ENCODE measurements at places on chromosomes 4 and X.
A peak's percentile ranks its signal among the peaks of the same experiment; 100 is the strongest.

GRCh38 chrX:20427173-20427770 lies 160.6 kb upstream of the RPS6KA3 start:
- H3K36me3 ChIP-seq: no peaks in the 10 kb centered on the region
- DNase-seq: no peak
- H3K4me1 ChIP-seq: no peaks in the 10 kb centered on the region
- H3K27ac ChIP-seq: no peak overlapping the region
- H3K27me3 ChIP-seq: no peaks in the 10 kb centered on the region

- peaks cover 4% of the 10 kb centered on the region for H3K36me3 ChIP-seq
- no peak overlapping the region for H3K27ac ChIP-seq
- H3K27me3 ChIP-seq: no peaks in the 10 kb centered on the region
- H3K4me3 ChIP-seq: no peak overlapping the region
- H3K4me1 ChIP-seq: peaks cover 7% of the 10 kb centered on the region
Observed at GRCh38 chr4:103091601-103092223, 7.9 kb downstream of the BDH2 start.

- no peak for DNase-seq
- H3K27ac ChIP-seq: no peak overlapping the region
- no peaks in the 10 kb centered on the region for H3K36me3 ChIP-seq
- no peaks in the 10 kb centered on the region for H3K27me3 ChIP-seq
- H3K4me3 ChIP-seq: no peak overlapping the region
Observed at GRCh38 chr4:9812501-9813340, 31.3 kb downstream of the DRD5 start.

DNA sequence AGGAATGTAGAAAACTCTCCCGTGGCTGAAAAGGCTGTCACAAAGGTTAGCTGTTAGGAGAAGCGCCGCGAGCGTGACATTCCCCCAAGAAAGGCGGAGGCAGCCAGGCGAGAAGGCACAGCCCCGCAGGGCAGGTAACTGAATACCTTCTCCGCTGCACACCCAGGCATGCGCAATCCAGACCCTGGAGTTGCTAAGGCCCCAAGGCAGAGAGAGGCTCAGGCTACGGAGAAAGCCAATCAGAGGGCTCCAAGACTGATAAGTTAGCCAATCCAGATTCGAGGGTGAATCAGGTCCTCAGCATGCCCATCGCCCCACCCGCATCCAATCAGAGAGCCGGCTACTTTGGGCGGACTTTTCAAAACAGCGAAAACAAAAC lies 485 bp upstream of the CCNG2 start:
- peak; percentile 89 for DNase-seq
- H3K4me3 ChIP-seq: peak overlapping the region; percentile 91
- H3K4me1 ChIP-seq: peaks cover 3% of the 10 kb centered on the region
- peaks cover 30% of the 10 kb centered on the region for H3K36me3 ChIP-seq
- no peaks in the 10 kb centered on the region for H3K27me3 ChIP-seq

DNA sequence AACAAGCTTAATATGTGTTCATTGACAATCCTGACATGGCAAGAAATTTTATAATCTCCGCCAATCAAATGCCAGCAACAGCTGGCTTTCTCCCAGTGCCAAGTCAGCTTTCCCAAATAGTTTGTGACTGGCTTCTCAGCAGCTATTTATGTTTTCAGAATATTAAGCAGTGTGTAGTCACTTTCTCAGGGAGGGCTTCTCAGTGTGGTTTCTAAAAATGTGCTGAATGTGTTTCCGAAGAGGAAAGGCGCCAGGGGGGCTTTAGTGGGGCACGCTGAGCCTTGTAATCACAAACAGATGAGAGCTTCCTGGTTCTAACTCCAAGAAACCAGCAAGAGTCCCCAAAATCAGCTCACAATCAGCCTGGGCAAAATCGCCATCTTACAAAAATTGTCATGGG lies 258.7 kb upstream of the CPEB2 start:
- no peak for DNase-seq
- no peaks in the 10 kb centered on the region for H3K36me3 ChIP-seq
- H3K4me1 ChIP-seq: no peaks in the 10 kb centered on the region

DNA sequence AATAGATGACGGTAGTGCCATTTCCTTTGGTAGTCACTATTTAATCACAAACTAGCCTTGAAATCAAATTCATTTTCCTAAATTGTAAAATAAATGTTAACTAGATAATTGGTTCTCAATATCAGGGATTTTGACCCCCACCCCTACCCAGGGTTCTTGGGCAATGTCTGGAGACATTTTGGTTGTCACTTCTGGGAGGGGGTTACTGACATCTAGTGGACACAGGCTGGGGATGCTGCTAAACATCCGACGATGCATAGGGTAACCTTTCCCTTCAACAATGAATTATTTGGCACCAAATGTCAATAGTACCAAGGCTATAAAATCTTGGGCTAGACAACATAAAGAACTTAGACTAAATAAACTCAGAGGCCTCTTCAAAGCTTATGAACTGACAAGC lies 285.8 kb upstream of the TRPC5 start:
- no peaks in the 10 kb centered on the region for H3K27me3 ChIP-seq
- no peak for DNase-seq
- no peak overlapping the region for H3K27ac ChIP-seq
- H3K4me1 ChIP-seq: no peaks in the 10 kb centered on the region

- H3K27me3 ChIP-seq: no peaks in the 10 kb centered on the region
- no peaks in the 10 kb centered on the region for H3K4me1 ChIP-seq
- no peaks in the 10 kb centered on the region for H3K36me3 ChIP-seq
Observed at GRCh38 chr4:184150102-184150839, 67.4 kb downstream of the ENPP6 start.

GRCh38 chr4:172750910-172751309 lies 417.7 kb upstream of the GALNT7 start:
- no peaks in the 10 kb centered on the region for H3K4me1 ChIP-seq
- H3K36me3 ChIP-seq: no peaks in the 10 kb centered on the region
- no peak for DNase-seq
- H3K4me3 ChIP-seq: no peak overlapping the region
- H3K27me3 ChIP-seq: no peaks in the 10 kb centered on the region

DNA sequence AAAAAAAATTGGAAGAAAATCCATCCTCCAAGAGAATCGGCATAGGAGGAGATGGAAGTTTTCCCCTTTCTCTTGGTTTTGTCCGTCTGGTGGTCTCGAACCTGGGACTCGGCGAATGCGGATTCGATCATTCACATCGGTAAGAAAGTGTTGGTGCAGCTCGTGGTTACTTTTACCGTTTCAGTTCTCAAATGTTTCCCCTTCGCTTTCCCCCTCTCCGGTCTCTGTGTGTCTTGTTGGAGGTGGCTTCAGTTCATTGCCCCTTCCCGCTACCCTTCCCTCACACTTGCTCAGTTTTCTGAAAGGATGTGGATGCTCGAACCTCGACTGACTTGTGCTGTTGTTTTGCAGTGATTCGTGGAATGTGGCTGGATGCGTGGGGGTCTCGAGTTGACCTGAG lies 840 bp downstream of the GRID2 start:
- no peak for DNase-seq
- H3K36me3 ChIP-seq: no peaks in the 10 kb centered on the region
- H3K4me3 ChIP-seq: no peak overlapping the region
- H3K27ac ChIP-seq: no peak overlapping the region
- H3K27me3 ChIP-seq: no peaks in the 10 kb centered on the region

- H3K27me3 ChIP-seq: no peaks in the 10 kb centered on the region
- no peak overlapping the region for H3K4me3 ChIP-seq
- H3K27ac ChIP-seq: no peak overlapping the region
- no peaks in the 10 kb centered on the region for H3K36me3 ChIP-seq
- no peaks in the 10 kb centered on the region for H3K4me1 ChIP-seq
Observed at GRCh38 chrX:27057883-27058282, 405.3 kb downstream of the PPP4R3C start.

DNA sequence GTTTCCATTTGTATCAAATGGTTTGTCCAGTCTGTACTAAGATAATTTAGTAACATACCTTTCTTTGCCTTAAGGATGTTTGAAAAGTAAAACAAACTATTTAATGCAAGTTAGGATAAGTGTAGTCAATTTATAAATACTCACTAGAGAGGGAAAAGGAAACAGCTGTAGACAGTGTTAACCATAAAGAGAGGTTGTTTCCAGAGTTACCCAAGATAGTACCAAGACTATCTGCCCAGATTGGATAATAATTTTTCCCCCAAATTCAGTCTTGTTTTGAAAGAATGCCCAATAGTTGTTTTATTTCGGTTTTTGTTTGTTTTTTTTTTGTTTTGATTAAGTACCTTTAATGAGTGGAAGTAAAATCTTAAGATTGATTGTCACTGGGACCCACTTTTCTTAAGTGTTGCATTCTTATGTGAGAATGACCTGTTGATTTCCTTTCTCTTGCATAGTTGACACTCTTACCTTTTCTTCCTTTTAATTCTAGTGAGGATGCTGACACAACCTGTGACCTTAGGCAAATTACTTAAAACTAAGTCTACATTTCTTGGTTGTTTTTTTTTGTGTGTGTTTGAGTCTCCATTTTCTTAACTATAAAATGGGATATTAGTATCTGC lies 12.8 kb downstream of the AFF1 start:
- H3K4me1 ChIP-seq: peaks cover 8% of the 10 kb centered on the region
- no peaks in the 10 kb centered on the region for H3K27me3 ChIP-seq
- H3K4me3 ChIP-seq: no peak overlapping the region

GRCh38 chr4:159779716-159780115 lies 676.8 kb downstream of the RAPGEF2 start:
- DNase-seq: no peak
- H3K27me3 ChIP-seq: no peaks in the 10 kb centered on the region
- H3K4me1 ChIP-seq: no peaks in the 10 kb centered on the region
- no peak overlapping the region for H3K27ac ChIP-seq
- no peak overlapping the region for H3K4me3 ChIP-seq
- H3K36me3 ChIP-seq: no peaks in the 10 kb centered on the region

GRCh38 chr4:123398853-123399626 lies 2.4 kb downstream of the SPRY1 start:
- H3K4me3 ChIP-seq: peak overlapping the region; percentile 80
- peaks cover 7% of the 10 kb centered on the region for H3K27me3 ChIP-seq
- H3K4me1 ChIP-seq: peaks cover 46% of the 10 kb centered on the region

GRCh38 chrX:151981129-151981528 lies 6.7 kb upstream of the GABRE start:
- H3K27ac ChIP-seq: peak overlapping the region; percentile 60
- no peaks in the 10 kb centered on the region for H3K36me3 ChIP-seq
- no peak for DNase-seq
- H3K27me3 ChIP-seq: no peaks in the 10 kb centered on the region
- no peaks in the 10 kb centered on the region for H3K4me1 ChIP-seq

GRCh38 chr4:87121341-87122065 lies 98.9 kb downstream of the KLHL8 start:
- peaks cover 66% of the 10 kb centered on the region for H3K36me3 ChIP-seq
- H3K4me3 ChIP-seq: peak overlapping the region; percentile 39
- H3K4me1 ChIP-seq: peaks cover 22% of the 10 kb centered on the region
- peak overlapping the region; percentile 86 for H3K27ac ChIP-seq

GRCh38 chrX:7170898-7171297 lies 22.9 kb upstream of the PUDP start:
- no peaks in the 10 kb centered on the region for H3K4me1 ChIP-seq
- H3K36me3 ChIP-seq: no peaks in the 10 kb centered on the region
- H3K27ac ChIP-seq: no peak overlapping the region
- no peaks in the 10 kb centered on the region for H3K27me3 ChIP-seq

- no peaks in the 10 kb centered on the region for H3K4me1 ChIP-seq
- no peak overlapping the region for H3K27ac ChIP-seq
- no peak for DNase-seq
- H3K27me3 ChIP-seq: no peaks in the 10 kb centered on the region
- H3K36me3 ChIP-seq: no peaks in the 10 kb centered on the region
Observed at GRCh38 chrX:147646949-147647723, 264.6 kb upstream of the FMR1 start.

DNA sequence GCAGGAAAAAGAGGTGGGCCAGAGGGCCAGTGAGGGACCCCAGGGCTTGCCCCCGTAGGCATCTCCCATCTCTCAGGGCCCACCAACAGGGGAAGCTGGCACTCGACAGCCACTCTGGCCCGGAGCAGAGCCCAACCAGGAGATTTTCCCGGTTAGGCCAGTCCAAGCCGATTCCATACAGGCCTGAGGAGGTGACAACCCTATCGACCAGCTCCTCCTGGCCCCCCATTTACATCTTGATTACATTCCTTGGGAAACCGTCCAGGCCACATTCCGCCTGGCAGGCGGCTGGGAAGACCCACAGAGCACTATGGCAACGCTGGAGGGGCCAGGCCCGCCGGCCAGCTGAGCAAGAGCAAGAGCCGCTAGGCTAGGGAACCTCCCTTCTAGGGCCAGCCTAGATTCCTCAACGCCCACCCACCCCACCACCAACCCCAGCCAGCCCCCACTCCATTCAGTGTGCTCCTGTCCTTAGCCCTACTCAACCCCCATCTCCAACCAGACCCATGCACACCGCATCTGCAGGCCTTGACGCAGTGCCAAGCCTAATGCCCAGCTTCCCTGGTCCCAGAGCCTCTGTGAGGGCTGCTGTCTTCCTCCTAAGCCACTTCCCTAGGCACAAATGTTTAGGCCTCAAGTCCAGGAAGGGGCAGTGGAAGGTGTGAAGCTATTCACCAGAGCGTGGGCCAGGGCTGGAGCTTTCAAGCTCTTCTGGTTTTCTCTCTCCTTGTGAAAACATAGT lies 161.2 kb downstream of the EFNB1 start:
- H3K27ac ChIP-seq: no peak overlapping the region
- DNase-seq: no peak
- no peaks in the 10 kb centered on the region for H3K27me3 ChIP-seq
- H3K4me1 ChIP-seq: peaks cover 14% of the 10 kb centered on the region

GRCh38 chrX:155997436-155997835 lies at the start of gene IL9R:
IL9R (plus strand) TSS chrX:155997696; CDS start chrX:155997760, 64 bp downstream.
- no peaks in the 10 kb centered on the region for H3K4me1 ChIP-seq
- H3K36me3 ChIP-seq: no peaks in the 10 kb centered on the region
- H3K27me3 ChIP-seq: no peaks in the 10 kb centered on the region
- no peak within 1 kb of the TSS for H3K4me3 ChIP-seq
- no peak for DNase-seq
- H3K27ac ChIP-seq: no peak within 1 kb of the TSS

GRCh38 chr4:76377911-76378310 lies 43.0 kb downstream of the CCDC158 start:
- H3K4me3 ChIP-seq: no peak overlapping the region
- no peak for DNase-seq
- no peaks in the 10 kb centered on the region for H3K36me3 ChIP-seq
- no peaks in the 10 kb centered on the region for H3K4me1 ChIP-seq
- H3K27ac ChIP-seq: no peak overlapping the region
- no peaks in the 10 kb centered on the region for H3K27me3 ChIP-seq

DNA sequence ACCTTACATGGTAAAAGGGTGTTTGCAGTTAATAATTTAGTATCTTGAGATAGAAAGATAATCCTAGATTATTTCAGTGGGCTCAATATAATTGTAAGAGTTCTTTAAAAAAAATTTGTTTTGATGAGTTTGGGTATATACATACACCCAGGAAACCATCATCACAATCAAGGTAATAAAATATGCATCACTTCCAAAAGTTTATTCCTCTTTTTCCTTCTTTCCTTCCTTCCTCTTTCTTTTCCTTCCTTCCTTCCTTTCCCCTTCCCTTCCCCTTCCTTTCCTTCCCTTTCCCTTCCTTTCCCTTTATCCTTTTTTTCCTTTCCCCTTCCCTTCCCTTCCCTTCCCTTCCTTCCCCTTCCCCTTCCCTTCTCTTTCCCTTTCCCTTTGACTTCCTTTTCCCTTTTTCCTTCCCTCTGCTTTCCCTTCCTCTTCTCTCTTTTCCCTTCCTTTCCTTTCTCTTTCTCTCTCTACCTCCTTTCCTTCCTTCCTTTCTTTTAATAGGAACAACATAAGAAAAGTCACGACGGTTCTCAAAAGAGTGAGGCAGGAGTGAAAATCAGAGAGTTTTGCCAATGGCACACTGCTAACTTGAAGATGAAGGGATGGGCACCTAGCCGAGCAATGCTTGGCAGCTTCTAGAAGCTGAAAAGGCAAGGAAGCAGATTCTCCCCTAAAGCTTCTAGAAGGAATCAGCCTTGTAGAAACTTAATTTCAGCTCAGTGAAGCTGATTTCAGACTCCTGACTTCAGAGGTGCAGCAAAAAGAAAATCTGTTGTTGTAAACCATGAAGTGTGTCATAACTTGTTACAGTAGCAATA lies 2050.2 kb upstream of the AGA start:
- no peak overlapping the region for H3K4me3 ChIP-seq
- no peak for DNase-seq
- no peak overlapping the region for H3K27ac ChIP-seq
